GM13976 (cell line): ENCODE measurements at places on chromosomes 11 and 22.

DNA sequence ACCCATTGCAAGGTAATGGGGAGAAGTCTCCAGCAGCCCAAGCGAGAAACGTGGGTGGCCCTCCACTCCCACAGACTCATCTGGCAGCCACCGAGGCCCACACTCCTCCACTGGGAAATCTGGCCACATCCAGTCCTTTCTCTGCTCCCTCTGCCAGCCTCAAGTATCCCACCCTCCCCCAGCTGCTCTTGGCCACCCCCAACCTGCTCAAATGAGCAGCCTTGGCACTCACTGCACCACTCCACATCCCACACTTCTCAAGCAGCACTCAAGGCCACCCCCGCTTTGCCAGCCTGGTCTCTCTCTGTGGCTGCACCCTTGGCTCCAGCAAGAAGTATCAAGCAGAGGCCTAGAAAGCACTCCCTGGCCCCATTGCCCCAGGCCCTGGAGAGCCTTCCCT, 28.2 kb downstream of the SLC22A12 start:
- no peak for DNase-seq

- DNase-seq, result no peak
Measured at GRCh38 chr11:60718524-60719316, 5.8 kb upstream of the MS4A18 start.

DNA sequence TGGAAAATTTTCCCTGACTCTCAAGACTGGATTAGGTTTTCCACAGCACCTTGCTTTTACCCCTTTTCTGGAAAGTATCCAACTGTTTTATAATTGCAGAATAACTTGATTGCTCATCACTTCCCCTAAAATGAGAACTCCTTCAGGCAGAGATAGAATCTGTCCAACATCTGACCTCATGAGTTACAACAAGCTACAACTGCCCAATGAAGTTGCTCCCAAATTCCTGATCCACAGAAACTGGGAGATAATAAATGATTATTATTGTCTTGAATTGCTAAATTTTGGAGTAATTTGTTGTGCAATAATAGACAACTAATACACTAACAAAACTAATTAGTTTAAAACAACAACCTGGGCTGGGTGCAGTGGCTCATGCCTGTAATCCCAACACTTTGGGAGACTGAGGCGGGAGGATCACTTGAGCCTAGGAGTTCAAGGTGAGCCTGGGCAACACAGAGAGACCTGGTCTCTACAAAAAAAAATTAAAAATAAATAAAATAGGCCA, 10.0 kb upstream of the CCDC83 start:
- no peak for DNase-seq

- DNase-seq, result no peak
Measured at GRCh38 chr11:35362521-35362980, 56.8 kb downstream of the SLC1A2 start.

DNA sequence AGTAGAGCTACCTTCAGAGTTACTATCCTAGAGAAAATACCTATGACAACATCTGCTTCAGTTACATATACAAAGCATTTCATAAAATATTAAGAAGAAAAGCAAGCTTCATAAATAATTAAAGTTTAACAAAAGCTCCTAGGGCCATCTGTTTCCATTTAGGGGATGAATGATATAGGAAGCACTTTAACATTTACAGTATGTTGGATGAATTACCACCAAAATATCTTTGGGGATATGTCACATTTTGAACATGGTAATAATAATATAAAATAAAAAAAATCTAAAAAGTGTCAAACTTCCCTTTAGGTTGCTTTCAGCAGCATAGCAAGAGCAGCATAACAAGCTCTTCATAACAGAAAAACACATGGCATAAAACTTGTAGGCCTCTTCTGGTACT, 104.6 kb downstream of the ATG16L2 start:
- no peak for DNase-seq

- DNase-seq, result no peak
Measured at GRCh38 chr11:106409671-106410070, 332.2 kb downstream of the AASDHPPT start.
